ENCODE measurements at places on chromosomes 4 and X.

GRCh38 chr4:64857815-64858214 is 448.6 kb upstream of the TECRL start:
- no peak for DNase-seq

DNA sequence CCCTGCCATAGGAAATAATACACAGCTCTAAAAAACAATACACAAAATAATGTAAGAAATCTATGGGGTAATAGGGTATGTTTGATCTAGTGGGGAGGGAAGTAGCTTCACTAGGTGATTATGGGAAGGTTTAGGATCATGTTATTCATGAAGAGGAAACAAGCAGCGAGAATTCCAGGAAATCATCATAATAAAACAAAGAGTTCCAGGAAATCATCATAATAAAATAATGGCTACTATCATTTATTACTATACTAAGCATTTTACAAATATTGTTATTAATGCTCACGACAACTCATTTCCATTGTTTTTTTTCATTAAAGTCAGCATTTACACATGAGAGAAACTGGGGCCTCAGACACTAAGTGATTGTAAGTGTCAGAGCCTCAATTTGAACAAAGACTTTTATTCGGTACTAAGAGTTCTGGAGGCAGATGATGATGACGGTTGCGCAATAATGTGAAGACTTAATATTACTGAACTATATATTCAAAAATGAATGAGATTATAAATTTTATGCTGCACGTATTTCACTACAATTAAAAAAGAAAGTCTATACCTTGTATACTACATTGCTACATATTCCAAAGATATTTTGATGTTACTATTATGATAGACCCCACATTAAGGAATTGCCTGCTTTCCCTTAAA is 12.2 kb upstream of the CXCL8 start:
- no peak for DNase-seq

DNA sequence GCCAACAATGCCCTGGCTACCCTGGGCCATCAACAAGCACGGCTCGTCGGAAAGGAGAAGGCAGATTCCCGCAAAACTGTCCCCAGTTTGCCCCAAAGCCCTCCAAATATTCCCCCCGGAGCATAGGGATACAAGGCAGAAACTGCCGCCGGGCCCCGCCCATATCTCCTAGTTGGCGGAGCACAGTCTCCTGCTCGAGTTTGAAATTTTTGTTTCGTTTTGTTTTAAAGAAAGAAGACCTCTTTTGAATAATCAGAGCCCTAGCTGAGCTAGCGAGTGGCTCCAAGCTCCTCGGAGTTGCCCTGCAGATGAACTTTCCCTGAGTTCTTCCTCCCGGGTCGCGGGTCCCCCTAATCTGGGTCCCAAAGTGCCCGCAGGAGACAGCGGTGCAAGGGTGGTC is 138.1 kb upstream of the ZIC3 start:
- no peak for DNase-seq

DNA sequence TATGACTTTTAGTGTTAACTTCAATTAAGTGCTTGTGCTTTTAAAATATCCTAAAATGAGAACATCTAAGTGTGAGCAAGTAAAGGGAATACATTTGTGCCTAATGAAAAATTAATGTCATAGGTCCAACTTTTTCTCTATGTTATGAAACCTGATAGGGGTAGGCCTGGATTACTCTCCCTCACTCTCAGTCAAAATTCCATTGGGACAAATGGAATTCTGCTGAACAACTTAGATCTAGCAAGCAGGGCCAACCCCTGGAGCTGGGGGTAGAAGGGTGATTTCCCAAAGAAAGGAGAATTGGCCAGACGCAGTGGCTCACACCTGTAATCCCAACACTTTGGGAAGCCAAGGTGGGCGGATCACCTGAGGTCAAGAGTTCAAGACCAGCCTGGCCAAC is 67.4 kb downstream of the EDNRA start:
- no peak for DNase-seq

GRCh38 chrX:9737363-9737762 is 28.3 kb downstream of the GPR143 start:
- no peak for DNase-seq

GRCh38 chr4:2866160-2866861 is 22.7 kb downstream of the ADD1 start:
- DNase-seq: no peak

DNA sequence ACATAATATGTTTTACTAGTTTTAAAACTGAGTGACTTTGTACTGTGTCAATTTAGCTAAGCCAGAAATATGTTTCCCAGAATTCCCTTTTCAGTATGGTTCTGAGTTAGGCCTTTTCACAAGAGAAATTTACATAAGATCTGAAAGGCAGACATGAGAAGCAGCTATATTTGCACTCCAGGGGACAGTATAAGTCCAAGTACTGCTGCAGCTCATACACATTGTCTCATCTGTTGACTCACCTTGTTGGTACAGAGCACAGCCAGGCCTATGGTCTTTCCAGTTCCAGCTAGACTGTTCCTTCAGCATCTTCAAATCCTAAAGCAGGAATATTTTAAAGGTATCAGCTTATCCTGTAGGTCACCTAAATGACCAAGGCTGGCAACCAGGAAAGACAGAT is 53.5 kb downstream of the BMP3 start:
- no peak for DNase-seq

- DNase-seq: no peak
Measured at GRCh38 chr4:159209249-159209648, 106.4 kb downstream of the RAPGEF2 start.

DNA sequence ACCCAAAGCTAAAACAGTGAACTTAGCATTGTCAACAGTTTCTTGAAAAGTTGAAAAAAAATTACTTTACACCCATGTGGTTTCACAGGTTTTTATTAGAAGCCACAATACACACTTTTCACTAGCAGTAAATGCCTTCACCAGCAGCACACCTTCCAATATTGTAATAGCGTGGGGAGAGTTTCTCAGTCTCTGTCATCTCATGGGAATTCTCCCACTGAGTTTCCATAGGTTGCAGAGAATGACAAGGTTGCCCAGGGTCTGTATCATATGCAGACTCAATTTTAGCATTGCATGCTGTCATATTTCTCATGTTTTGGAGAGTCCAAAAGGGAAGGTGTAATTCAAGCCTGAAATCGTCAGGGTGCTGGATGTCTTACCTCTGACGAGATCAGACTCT is 486.1 kb upstream of the TENM3 start:
- no peak for DNase-seq

DNA sequence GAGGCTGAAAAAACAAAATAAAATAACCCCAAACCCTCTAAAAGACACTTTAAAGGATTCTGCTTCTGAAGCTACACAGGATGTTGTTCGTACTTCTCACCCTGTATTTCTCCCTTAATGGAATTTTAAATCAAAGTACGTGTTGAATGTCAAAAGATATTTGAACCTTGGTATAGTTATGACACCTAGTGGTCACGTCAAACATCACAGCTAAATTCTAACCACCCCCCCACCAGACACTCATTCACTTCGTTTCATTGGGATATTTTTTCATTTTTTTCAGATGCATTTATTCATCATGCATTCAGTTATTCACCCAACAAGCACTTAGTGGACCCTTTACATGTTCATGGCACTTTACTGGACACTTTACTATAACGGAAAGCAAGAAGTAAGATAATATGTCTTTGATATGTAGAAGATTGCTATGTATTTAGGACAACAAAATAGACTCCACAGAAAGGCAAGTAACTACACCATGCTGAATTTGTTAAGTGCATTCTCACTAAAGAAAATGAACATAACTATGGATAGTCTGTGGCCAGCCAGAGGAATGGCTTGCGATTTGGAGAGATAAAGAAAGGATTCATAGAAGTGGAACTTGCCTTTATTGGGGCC is 62.5 kb upstream of the GPR174 start:
- DNase-seq: peak; percentile 12

GRCh38 chr4:150224896-150225591 is 146.8 kb downstream of the DCLK2 start:
- DNase-seq: no peak

GRCh38 chrX:9158611-9159010 is 124.7 kb upstream of the FAM9B start:
- DNase-seq: no peak

DNA sequence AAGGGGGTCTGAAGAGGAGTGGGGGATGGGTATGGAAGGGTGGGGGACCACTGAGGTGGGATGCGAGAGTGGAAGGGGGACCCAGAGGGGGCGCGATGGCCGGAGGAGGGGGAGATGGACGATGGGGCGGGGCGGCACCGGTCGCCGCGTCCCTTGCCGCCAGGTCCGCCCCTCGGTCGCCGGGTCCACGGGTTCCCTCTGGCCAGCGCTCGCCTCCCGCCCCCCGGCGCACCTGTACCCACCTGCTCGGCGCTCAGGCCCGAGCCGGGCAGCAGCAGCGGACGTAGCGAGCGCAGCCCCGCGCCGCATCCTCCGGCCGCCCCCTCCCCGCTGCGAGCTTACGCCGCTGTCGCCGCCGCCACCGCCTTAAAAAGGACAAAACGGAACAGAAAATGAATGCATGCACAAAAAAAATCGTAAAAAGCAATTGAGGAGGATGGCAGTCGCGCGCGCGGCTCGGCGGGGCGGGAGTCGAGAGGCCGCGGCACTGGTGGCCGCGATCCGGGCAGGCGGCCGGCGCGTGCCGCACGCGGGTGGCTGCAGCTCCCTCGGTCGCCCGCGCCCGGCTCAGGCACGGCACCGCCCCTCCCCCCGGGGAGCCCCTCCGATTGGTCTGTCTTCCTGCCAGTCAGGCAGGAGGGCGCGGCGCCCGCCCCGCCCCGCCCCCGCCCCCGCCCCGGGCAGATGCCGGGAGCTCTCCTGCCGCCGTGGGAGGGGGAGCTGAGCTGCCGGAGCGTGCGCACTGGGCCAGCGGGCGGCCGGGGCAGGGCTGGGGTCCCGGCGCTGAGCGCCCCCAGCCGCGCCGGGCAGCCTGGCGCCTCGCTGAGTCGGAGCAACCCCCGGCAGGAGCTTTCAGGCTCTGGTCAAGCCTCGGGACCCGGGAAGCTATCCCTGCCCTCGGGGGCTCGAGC is at the start of gene JAKMIP1:
TSS of gene JAKMIP1 (minus strand) at position 539 of the 911 bp plus-strand sequence. CDS start 87,699 bp downstream, outside the sequence.
- peak; percentile 77 for DNase-seq

DNA sequence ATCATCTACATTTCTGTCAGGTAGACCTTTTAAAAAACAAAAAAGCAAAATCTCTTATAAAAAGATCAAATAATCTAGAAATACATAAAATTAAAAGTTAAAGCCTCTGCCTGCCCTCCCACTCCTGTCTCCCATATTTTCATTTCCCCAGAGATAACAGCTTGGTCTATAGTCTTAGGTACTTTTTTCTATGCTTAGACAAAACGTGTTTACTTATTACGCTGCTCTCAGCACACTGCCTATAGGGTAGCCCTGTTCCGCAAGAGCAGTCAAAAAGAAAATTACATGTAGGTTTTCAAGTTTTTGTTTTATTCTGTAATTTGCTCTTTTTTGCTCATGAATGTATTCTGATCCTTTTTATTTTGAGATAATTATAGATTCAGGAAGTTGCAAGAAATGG is 73.3 kb downstream of the TAF1 start:
- no peak for DNase-seq

GRCh38 chr4:36099509-36099908 is 144.8 kb downstream of the ARAP2 start:
- DNase-seq: no peak

DNA sequence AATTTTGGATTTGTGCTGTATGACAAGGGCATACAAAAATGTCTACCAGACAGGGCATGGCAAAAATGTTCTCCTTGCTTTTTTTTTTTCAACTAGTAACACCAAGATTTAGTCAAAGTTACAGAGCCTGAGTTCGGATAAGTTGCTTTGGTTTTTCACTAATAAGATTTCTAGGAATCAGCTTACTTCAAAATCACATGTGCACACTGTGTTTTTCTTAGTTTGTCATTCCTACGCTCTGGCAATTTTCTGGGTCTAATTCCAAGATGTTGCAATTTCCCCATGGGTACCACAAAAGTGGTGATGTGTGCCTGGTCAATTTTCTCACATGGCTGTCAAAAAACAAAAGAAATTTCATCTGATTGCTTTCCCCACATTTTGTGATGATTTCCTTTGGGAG is 6.3 kb downstream of the C1QTNF7 start:
- DNase-seq: no peak

DNA sequence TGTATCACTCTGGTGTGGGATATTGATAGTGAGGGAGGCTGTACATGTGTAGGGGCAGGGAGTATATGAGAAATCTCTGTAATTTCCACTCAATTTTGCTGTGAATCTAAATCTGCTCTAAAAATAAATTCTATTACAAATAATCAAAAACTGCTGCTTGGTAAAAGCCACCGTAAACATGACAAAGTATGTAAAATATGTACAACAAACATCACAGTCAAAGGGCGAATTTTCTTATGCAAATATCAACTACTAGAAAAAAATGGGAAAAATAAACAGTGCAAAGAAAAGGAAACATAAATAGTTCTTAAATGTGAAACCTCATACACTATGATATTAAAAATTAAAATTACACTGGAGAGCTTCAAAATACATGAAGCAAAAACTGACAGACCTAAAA is 105.1 kb upstream of the DCLK2 start:
- no peak for DNase-seq

- DNase-seq: no peak
Measured at GRCh38 chr4:114807759-114808404, 209.3 kb downstream of the UGT8 start.

DNA sequence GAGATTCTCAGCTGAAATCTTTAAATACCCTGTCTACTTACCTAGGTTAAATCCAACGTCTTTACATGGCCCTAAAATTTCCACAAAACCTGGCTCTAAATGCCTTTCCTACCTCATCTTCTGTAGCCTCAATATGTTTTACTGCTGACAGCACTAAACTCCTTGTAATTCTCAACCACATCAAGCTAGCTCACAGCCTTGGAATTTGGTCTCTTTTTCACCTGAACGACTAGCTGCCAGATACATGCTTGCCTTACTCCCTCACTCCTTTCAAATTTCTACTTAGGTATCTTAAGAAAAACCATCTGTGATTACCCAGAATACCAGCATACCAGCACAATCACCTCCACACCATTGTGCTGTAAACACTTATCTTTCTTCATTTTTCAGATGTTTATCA is 635.6 kb upstream of the PCDH10 start:
- DNase-seq: no peak

DNA sequence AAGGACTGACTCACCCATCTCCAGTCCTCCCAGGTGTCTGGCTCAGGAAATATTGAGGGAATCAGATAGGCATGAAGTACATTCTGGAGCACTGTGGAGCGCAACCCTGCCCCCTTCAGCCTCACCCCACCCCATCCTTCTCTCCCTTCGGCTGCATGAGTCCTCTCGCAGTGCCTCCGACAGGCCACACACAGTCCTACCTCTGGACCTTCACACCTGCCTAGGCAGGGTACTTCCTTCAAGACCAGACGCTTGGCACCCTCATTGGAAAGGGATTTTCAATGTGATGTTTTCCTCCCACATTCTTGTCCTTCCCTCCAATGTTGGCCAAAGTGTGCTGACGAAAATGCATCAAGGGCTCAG is 26.8 kb upstream of the PPP2R2C start:
- DNase-seq: no peak
